ENCODE measurements at places on chromosomes 6 and 20.

GRCh38 chr6:56984361-56984760, 29.5 kb downstream of the BEND6 start:
- no peak for DNase-seq

- DNase-seq: peak; percentile 55
These were observed 97.2 kb downstream of the SPTLC3 start for GRCh38 chr20:13105864-13106457.

DNA sequence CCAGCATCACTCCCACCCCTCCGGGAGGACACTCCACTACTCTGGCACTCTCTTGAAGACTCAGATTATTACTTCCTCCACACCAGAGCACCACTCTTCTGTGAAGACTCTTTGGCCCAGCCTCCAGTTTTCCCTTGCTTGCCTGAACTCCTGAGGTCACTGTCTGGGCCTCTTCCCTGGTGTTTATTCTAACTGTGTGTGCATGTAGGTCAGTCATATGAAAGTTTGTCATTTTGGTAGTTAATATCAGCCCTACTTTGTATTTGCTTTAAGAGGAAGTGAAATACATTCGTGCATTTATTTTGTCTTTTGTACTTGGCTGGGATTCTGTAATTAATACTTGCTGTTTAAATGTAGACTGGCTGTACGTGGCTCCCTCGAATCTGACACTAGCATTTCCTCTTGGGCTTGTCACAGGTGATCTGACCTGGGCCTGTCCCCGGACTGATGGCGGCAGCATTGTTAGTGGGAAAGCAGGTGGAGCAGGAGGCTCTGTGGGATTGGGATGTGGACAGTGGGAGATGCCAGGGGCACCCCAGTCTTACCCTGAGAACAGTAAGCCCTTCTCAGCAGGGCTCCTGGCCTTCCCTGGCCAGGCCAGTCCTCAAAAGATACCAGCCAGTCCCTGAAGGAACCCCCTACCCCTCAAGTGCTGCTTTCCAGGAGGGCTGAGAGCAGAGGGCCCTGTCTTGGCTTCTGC, 350.5 kb downstream of the CDC5L start:
- DNase-seq: no peak

DNA sequence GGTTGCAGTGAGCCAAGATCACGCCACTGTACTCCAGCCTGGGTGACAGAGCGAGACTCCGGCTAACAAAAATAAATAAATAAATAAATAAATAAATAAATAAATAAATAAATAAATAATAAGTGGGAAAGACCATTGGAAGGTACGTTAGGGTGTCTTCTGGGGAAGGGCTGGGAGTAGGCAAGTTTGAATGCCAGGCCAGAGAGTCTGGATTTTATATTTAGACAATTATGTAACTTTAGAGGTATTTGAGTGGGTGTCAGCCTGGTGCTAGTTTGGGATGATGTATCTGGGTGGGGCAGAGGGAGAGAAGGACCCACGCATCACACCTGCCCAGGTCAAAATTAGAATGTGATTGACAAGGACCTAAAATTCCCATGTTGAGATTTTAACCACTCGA, 108.5 kb upstream of the PRND start:
- no peak for DNase-seq

DNA sequence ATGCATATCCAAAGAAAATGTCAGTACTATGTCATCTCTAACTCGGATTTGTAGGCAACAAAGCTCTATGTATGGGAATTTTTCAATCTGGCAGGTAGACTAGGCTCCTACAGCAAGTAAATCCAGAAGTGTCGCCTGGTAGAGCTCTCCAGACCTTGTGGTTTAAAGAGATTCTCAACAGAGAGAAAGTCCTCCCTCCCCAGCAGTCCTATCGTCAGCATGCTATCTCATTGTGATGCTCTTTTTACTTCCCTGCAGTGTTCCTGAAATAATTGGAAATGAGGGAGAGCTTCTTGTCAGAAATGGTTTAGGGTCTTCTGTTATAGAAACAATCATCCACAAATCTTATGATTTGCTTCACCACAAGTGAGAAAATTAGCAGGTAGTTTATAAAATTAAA, 395.4 kb downstream of the FRK start:
- DNase-seq: no peak

GRCh38 chr6:34529665-34530327, 26.3 kb downstream of the SPDEF start:
- peak; percentile 32 for DNase-seq

- DNase-seq: no peak
These were observed 26.3 kb upstream of the PMEPA1 start for GRCh38 chr20:57735831-57736737.

DNA sequence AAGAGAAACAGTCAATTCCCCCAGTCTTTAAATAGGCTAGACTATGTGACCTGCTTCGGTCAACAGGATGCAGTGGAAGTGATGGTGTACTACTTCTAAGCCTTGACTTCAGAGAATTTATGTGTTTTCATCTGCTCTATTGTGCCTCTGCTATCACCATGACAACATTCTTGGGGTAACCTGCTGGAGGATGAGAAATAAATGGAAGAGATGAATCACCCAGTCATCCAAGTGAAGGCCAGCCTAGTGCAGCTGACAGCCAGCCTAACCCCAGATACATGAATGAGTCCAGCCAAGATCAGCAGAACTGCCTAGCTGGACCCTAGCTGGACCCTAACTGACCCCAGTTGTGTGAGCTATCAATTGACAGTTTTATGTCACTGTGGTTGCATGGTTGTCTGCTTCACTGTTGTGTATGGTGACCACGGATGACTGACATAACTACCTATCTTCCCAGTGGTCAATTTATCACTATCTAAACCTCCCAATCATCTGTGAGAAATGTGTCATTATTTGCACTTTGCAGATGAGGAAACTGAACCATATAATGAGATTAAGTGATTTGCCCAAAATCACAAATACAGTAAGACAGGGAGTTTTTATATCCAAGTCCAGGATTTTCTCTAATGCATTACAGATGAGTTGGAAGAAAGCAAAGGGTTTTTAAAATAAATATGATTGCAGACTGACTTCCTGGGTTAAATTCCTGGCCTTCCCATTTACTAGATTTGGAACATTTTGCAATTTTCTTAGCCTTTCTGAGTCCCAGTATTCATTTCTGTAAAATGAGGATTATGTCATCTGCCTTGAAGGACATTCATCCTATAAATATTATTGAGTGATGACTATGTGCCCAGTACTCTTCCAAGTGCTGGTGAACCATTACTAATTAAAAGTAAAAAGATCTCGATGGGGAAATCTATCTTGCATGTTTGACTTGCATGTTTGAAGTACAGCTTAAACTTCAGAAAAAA, 136.4 kb upstream of the PLCB4 start:
- no peak for DNase-seq

- DNase-seq: no peak
These were observed 9.6 kb downstream of the IGF2R start for GRCh38 chr6:159978291-159979135.

GRCh38 chr20:18916886-18917750, 103.5 kb downstream of the SCP2D1 start:
- DNase-seq: no peak

DNA sequence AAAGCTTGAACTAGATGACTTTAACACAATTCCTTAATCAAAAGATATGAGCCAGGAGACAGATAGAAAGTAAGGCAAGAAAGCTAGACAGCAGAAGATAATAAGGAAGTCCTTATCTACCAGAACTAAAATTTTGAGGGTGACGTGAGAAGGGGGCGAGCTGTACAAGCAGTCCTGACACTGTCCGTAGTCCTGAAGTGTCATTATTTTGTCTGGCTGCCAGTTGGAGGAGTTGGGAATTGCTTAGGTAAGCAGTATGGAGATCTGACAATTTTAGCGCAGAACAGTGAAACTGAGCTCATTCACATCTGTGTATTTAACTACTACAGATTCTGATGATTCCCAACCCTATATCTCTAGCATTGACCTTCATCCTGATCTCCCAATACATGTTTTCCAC, 25.8 kb upstream of the CEP85L start:
- no peak for DNase-seq

GRCh38 chr6:99310553-99310952, 38.9 kb downstream of the FAXC start:
- DNase-seq: no peak

DNA sequence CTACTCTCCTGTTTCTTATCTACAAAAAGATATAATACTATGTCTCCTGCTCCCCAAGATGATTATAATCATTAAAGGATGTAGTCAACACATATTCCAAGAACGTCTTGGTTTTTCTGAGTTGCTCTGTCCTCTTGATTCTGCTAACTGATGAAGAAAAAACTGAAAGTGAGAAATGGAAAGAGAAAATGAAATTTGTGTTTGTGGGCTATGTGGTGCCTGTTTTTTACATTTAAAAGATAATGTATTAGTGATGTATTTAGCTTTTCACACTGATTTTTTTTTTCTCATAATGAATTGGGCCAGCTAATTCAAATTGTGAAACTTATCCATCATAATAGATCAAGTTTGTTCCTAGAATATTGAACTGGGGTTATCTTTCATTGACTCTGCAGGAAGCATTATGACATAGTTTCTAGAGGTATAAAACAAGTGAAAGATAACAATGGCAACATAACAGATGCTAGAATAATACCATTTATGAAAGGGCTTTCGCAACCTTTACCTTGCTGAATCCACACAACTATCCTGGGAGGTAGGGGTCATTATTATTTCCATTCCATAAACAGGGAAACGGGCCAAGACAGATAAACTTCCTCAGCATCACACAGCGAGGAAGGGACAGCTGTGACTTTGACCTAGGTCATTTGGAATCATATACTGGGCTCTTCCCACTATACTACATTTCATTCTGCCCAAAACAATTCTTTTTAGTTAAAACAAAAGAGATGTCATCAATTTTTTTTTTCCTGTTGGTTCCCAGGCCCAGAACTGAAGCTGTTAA, 336.7 kb downstream of the GJA1 start:
- no peak for DNase-seq

GRCh38 chr20:16209951-16210361, 363.3 kb downstream of the KIF16B start:
- no peak for DNase-seq

DNA sequence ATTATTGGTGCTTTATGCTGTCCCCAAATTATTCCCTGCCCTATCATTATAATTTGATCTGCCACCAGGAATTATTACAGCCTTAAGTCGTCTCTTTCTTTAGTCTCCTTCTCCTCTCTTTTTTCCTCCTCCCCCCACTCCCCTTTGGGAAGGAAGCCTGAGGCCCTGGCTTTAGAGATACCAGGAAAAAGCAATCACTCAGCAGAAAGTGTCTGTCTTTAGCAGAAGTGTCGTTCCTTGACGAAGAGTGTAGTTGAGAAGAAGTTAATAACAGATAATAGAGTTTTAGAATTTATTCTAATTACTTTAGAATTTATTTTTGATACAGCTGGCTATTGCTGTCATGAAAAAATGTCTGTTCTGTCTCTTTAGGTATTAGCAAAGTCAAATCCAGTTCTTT, 16.5 kb downstream of the LIN28B start:
- DNase-seq: no peak

DNA sequence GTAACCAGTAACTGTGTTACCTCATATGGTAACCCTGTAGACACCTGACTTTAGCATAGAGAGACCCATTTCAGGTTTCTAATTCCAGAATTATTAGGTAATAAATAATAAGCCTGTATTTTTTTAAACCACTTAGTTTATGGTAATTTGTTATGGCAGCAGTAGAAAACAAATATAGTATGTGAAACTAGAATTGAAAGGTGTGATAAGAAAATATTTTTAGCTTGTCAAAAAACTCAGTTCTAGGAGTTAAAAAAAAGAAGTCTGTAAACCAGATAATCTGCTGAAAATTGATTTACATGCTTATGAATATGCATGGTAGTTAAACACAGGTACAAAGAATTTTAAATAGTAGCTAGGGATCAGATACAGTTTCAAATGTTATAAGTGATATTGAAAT, 695.0 kb upstream of the GJE1 start:
- DNase-seq: no peak

GRCh38 chr6:31251261-31251660, 20.6 kb downstream of the HLA-C start:
- no peak for DNase-seq

- DNase-seq: no peak
These were observed 31.2 kb upstream of the HBS1L start for GRCh38 chr6:135085700-135086413.

DNA sequence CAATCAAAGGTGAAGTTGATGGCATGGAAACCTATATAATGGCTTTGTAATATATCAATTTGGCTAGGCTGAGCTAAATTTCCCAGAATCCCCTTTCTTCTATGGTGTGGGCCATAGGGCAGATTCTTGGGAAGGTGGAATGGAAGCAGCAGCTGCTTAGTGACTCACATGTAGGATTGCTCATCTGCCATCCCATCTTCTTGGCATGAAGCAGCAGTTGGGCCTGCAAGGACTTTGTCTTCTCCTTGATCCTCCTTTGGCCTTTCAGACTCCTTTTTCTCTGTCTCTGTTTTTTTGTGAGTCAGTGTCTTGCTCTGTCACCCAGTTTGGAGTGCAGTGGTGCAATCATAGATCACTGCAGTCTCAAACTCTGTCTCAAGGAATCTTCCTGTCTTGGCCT, 52.6 kb upstream of the CEP162 start:
- no peak for DNase-seq

DNA sequence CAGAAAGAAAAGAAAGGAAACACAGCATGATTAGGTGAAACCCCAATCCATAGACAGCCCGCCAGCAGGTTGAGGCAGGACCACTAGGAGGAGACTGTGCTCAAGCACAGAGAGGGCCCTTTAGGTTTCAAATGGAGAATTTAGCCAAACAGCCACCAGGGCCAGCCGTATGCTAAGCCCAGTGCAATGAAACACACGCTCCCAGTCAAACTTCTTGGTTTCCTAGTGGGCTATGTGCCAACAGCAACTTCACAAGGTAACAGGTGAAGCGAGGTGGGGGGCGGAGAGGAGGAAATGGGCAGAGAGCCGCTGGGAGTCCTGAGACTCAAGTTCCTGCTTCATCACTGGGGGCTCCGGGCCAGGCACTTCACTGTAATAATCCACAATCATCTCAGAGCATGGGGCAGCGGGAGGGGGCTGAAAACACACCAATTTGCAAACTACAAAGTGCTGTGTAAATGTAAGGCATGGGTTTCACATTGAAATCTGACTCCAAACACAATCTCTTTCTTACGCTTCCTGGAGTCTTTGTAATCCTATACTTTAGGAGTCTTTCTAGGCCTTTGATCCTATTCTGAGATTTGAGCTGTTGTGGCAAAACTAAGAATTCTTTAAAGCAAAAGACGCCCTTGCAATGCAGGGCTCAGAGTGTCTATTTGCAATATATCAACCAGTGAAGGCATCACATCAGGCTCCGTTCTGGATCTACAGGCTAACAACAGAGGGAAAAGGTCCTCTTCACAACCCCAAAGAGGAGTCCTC, 117.3 kb downstream of the OPRM1 start:
- DNase-seq: peak; percentile 75

Measured in NCI-H524 (cell line).